Foreskin keratinocyte (primary cell): ENCODE measurements at places on chromosomes 5 and 9. TPM values are rescaled to one million over a fixed set of nuclear protein-coding genes. Genes with fewer than 3 reads are reported as not detected.

DNA sequence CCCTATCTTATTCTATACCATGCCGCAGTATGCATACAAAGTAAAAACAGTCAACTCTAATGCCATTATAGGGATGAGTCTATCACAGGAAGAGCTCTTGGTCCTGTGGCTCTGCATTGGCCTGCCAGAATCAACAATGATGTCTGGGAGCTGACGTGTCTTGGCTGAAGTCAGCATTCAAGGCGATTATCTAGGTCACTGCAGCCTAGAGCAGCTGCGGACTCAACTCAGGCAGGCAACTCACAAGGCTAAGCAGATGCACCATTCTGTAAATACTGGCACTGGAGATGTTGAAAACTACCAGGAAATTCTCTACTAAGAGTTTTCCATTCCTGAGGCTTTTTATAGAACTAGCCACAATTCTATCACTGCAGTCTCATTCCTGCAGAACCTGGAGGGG, 13.3 kb downstream of the SPATA9 start:
- no peak for DNase-seq

- no peak for DNase-seq
These were observed 21.9 kb upstream of the FOXE1 start for GRCh38 chr9:97830884-97831829.

DNA sequence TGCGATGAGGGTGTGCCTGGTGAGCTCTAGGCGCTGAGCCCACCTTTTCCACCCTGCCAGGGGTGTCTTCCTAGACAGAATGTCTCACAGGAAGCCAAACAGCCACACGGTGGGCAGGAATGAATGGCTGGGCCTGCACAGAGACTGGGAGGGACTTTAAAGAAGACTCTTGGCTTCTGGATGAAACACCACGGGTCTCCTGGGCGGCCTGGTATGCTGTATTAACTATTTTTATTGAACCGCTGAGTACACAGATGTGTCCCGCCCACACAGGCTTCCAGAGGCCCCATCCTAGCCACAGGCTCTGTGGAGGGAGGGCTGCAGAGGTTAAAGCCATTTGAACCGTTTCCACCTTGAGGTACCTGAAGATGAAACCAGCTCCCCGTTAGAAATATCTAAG, 115.2 kb upstream of the CXCL14 start:
- no peak for DNase-seq

GRCh38 chr9:103913899-103914298, 180.2 kb upstream of the SMC2 start:
- DNase-seq: no peak

DNA sequence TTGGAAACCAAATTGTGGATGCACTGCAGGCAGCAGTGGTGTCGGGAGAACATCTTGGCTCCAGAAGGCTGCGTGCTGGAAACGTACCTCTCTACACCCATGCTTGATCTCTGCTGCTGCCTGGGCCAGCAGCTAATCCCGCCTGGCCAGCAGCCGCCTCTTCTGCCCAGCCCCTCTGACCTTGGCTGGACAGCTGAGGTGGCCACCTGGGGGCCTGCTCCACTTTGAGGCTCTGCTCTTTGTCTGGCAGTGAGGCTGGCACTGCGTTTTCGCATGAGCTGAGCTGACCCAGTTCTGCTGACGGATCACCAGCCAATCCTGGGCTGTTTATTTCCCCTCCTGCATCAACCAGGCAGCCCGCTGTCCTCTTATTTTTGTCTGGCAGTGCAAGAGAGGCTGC, 154.9 kb downstream of the TENT4A start:
- no peak for DNase-seq

- DNase-seq: peak; percentile 55
These were observed 55.2 kb downstream of the PLK2 start for GRCh38 chr5:58404734-58405133.

DNA sequence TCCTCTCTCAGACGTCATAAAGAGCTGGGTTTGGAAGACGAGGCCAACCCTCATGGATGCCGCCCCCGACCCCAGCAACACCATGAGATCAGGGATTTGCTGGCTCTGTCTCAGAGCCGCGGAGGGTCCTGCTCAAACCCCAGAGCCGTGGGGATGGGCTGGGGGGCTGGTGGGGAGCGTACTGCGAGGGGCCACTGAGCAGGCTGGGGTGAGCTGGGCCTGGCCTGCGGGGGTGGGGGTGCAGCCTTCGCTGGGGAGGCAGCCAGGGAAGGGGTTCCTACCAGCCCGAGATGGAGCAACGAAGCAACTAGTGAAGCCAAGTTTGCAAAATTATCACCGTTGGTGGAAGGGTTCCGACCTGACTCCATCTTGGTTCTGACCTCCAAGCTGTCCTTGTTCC, 5.1 kb upstream of the SLC12A7 start:
- no peak for DNase-seq

- DNase-seq: peak; percentile 13
These were observed 55.3 kb downstream of the ERAP1 start for GRCh38 chr5:96752341-96753016.

GRCh38 chr5:143614831-143615230, 197.1 kb upstream of the HMHB1 start:
- no peak for DNase-seq

DNA sequence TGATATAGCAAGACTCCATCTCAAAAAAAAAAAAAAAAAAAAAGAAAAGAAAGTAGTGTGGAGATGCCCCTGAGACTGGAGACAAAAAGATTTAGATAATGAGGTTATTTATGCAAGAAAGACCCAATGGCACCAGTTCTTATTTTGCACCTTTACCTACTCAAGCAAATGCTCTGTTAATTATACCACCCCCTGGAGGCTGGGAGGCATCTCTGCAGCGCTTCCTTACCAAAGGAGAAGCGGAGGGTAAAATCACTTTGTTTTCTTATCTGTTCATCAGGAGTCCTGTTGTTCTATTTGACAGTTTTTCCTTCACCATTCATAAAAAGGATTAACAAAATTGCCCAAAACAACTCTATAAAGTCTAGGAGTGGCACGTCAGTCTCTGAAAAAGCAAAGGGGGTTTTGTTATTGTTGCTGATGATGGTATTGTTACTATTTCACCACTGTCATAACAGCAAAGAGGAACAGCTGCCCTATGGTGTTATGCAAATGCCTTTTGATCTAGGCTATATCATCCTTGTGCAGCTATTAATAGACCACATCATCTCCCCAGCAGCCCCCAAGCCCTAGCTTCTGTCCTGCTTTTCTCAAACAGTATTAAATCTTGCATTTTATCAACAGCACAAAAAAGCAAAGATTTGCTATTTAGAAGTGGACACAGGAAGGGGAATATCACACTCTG, 174.0 kb downstream of the PALM2AKAP2 start:
- DNase-seq: no peak

The GPX8 gene
- polyA plus RNA-seq: 44.5 and 49.1 TPM in 2 replicates

The PCDHA9 gene
- 0.01 TPM in 1 of 2 replicates, not detected in the other for polyA plus RNA-seq

The UBE2QL1 gene
- polyA plus RNA-seq: not detected in 2 replicates
